ENCODE measurements at places on chromosomes 7 and 10. TPM values are rescaled to one million over a fixed set of nuclear protein-coding genes. Genes with fewer than 3 reads are reported as not detected.

GDI2 gene
- 294 TPM for total RNA-seq

CACNB2 gene
- 3.2 TPM for total RNA-seq

GRCh38 chr10:102394801-102395399 is 605 bp upstream of the NFKB2 start:
- DNase-seq, result no peak

HMX2 gene
- not detected for total RNA-seq

Measured in glutamatergic neuron (in vitro differentiated cells).